Activated CD4-positive, CD25-positive, alpha-beta regulatory T cell treated with anti-CD3 and anti-CD28 coated beads, Interleukin-2, amount 50 U/mL, for 16 hours (primary cell): ENCODE measurements at places on chromosomes 7 and 10.

GRCh38 chr7:48901966-48902365 is 22.4 kb upstream of the CDC14C start:
- DNase-seq = no peak

GRCh38 chr7:83643739-83644138 is 5.2 kb downstream of the SEMA3E start:
- no peak for DNase-seq

DNA sequence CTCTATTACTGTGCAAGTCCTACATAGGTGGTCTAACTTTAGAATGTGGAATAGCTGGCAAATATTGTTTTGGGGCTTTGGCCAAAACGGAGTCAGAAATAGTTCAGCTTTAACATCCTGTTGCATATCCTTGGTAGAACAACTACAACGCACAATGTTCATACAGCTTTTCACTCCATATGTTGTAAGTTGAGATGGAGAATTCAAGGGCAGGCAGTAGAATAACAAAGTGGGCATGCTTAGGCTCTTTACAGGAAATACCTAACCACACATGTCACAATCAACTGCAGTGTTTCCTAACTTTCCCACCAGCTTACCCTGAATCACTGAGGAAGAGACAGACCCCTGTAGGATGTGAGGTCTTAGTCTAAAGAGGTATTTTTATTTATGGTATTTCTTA is 122.3 kb downstream of the PPP1R3A start:
- no peak for DNase-seq

DNA sequence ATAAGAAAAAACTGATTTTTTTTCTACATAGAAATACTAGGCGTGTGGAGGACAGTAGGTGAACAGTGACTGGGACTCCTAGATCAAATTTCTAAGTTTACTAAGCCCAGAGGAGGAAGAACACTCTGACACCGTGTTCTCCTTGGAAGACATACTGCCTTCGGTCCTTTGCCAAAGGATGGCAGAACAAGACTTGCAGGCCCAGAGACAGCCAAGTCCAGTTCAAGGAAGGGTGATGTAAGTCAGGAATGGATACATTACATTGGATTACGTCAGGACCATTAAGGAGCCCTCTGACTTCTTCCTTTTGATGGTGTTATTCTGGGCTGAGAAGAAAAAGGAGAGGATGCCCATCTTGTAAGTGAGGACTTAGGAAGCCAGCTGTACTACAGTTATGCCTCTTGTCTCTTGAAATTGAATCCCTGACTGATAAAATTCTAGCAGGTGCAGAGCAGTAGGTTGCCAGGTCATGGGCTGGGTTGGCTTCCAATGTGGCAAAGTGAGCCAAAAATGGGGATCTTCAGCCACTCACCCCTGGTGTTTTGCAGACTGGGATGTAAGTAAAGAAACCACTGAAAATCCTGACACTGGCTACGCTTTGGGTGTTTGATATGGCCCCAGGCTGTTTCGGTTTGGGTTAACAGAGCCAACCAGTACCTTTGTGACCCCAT is 45.1 kb downstream of the RELN start:
- DNase-seq = no peak

DNA sequence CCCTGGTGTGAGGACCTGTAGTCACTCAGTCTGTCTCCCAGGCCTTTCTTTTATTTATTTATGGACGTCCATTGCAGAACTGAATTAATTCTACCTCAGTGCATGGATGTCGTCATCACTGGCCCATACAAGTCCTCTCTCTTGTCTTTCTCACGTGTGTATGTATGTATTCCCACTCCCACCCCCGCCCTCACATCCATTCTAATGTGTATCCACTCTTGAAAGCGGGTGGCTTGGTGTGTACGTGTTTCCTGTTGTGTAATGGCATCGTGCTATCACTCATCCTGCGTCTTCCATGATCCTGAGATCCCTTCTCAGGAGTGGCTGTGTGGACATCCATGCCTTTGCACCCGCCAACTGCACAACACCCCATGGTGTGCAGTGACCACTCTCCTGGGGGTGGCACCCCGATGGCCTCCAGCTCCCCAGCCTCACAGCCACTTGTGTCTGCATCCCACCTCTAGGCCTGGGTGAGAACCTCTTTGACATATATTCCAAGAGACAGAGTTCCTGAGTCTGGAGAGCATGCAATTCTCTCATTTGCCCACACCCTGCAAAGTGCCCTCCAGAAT is 3.0 kb upstream of the AOC1 start:
- DNase-seq = no peak

- no peak for DNase-seq
Measured at GRCh38 chr10:784403-785088, 95.1 kb upstream of the DIP2C start.

DNA sequence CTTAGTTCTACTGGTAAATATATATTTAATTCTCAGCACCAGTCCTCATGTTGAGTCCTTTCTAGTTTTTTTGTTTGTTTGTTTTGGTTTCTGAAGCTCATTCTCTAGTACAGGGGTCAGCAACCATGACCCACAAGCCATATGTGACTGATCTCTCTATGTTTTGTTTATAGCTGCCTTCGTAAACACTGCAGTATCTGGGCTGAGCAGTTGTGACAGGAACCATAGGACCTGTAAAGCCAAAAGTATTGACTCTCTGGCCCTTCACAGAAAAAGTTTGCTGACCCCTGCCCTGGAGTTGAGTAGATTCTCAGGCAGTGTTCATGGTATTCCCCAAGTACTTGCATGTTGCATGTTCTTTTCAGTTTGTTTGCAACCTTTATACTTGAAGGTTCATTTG is 20.8 kb downstream of the NET1 start:
- no peak for DNase-seq

GRCh38 chr7:24475166-24475961 is 97.9 kb upstream of the PALS2 start:
- DNase-seq = no peak

GRCh38 chr7:148886844-148887243 is 2.8 kb upstream of the EZH2 start:
- no peak for DNase-seq

DNA sequence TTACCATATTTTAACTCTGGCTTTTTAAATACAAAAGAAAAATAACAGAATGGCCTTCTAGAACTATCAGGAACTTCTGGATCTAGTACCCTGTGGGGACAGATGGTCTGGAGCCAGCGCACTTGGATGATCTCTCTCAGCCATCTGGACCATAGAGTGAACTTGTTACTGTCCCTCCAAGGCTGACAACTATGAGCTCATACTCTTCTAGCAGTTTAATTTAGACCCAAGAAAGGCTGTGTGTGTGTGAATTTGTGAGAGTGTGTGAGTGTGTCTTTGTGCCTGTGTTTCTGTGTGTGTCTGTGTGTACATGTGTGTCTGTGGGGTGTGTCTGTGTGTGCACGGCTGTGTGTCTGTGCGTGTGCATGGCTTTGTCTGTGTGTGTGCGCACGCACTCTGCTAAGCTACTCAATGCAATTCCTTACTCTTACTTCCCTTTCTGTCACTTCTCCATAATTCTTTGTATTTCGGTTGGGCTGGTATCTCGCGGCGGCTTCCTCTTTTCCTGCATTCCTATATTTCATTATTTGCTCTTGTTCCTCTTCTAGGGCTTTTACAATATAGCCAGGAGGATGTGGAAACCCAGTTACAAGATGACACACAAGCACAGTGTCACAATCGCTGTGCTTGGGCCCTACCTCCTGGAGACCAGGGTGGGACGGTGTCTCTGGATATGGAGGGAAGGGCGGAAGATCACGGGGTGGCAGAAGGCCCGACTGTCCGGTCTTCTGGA is 51.9 kb downstream of the IKZF1 start:
- no peak for DNase-seq

DNA sequence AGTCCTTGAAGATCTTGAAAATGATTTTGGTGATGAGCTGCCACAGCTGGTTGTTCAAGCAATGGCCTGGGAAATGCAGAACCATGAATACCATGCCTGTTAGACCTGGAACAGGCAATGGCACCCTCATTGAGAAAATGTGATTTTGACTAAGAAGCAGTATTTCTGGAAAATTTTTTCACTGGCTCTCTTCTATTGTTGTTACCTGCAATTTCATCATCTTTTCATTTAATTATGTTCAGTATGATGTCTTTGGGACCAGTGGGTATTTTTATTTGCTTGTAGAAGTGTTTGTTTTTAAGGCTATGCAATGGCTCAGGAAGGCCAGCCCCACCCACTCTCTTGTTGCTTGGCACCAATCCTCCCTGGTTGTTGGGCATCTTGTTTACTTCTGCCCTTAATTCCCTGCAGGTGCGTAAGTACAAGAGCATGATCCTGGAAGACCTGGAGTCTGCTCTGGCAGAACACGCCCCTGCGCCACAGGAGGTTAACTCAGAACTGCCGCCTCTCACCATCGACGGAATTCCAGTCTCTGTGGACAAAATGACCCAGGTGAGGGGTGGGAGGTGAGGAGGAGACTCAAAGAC is 78.6 kb downstream of the NRF1 start:
- no peak for DNase-seq

- no peak for DNase-seq
Measured at GRCh38 chr7:18210377-18210776, 182.7 kb upstream of the PRPS1L1 start.

- DNase-seq = no peak
Measured at GRCh38 chr10:109886781-109887140, 36.5 kb downstream of the XPNPEP1 start.

DNA sequence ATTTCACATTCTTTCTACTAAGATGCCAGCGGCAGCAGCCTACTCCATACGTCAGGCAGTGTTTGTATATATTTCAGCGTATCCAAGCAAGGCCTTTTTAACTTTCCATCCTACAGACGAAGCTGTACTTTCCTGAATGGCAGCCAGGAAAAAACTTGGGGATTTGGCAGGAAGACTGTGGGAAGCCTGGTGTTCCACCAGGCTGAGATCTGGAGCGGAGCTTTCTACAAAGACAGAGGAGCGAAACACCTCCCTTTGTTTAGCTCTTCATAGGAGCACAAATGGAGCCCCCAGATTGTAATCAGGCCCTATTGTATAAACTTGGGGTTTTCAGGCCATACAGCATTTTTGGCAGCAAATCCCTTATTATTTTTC is 143.8 kb downstream of the TES start:
- DNase-seq = no peak

- no peak for DNase-seq
Measured at GRCh38 chr7:68309271-68309670, 1289.0 kb upstream of the AUTS2 start.

DNA sequence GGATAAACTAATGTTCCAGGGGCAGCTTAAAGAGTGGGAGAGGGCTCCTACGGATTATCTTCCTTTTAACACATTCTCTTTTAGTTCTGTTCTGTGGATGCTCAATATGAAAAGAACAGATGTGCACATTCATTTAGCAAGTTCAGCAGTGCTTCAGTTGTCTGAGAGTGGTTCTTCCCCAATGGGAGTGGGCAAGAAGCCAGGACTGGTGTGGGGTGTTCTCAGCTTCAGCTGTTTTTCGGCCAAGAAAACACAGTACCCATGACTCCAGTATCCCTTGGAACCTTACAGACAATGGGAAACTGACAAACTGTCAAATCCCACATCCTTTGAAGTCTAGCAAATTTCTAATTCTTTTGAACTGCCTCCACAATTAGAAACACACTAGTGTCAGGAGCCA is 71.5 kb upstream of the LRRC17 start:
- DNase-seq = no peak

DNA sequence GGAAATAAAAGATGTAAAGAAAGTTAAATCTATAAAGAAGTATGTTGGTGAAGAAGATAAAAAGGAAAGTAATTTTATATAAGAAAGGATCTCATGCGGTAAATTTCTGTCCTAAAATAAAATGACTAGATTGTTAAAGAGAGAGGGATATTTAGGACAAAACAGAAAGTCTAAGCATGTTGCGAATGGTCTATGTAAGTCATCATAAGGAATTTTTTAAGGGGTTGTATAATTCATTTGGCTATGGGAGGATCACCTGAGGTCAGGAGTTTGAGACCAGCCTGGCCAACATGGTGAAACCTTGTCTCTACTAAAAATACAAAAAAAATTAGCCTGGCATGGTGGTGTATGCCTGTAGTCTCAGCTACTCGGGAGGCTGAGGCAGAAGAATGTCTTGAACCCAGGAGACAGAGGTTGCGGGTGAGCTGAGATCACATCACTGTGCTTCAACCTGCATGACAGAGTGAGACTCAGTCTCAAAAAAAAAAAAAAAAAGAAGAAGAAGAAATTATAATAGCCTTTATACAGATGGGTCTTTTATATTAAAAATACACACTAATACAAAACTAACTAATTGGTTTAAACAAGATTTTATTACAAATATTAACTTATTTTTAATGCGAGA is 294.3 kb downstream of the MAGI2 start:
- no peak for DNase-seq

- DNase-seq = no peak
Measured at GRCh38 chr7:106420736-106421135, 136.0 kb upstream of the NAMPT start.

GRCh38 chr10:117246997-117247671 is 6.2 kb downstream of the SLC18A2 start:
- DNase-seq = no peak

DNA sequence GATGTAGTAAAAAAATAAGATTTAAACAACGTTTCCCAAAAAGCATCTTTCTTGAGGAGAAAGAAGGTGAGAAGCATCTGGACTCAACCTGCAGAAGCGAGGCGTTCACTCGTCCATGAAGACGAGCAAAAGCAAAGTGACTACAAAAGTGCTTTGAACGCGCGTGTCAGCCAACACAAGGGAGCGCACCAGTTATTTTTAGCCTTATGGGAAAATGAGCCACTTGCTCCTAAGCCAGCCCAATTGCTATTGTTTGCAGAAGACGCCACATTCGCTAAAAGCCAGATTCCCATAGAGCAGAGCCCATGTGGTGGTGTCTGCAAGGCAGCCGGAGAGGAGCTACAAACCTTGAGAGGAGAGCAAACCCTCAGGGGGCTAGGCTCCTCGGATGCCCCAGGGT is 122.5 kb downstream of the FAM53B start:
- no peak for DNase-seq

DNA sequence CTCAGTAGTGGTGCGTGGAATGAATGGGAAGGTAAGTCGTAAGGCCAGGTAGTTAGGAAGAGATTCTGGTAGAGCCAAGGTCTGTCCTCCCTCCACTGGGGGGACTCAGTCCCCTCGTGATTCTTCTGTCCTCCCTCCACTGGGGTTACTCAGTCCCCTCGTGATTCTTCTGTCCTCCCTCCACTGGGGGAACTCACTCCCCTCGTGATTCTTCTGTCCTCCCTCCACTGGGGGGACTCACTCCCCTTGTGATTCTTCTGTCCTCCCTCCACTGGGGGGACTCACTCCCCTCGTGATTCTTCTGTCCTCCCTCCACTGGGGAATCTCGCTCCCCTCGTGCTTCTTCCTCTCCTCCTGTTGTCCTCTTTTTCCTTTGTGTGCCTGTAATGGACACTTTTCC is 125.1 kb downstream of the CELF2 start:
- no peak for DNase-seq

DNA sequence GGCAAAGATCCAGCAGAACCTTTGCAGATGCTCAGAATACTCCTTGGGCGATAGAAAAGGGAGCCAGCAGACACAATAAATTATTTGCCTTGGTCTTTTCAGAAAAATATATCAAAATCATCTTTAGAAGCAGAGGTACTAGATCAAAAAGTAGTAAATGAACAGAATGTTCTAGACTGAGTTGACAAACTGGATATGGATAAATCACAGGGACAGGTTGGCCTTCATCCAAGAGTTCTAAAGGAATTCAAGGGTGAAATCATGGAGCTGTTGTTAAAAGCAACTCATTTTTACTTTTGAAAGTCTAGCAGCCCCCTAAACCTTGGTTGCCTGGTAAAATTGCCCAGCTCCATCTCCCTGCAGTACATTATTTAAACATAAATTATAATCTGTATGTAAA is 99.1 kb downstream of the PLCE1 start:
- DNase-seq = no peak

- DNase-seq = no peak
Measured at GRCh38 chr7:97450516-97450915, 281.4 kb upstream of the TAC1 start.

GRCh38 chr10:48531486-48531885 is 73.4 kb downstream of the ARHGAP22 start:
- no peak for DNase-seq
